ENCODE measurements at places on chromosomes 11 and 22.

GRCh38 chr22:46607483-46608114 lies 12.6 kb upstream of the GRAMD4 start:
- DNase-seq = no peak

GRCh38 chr11:70205049-70205725 lies 2.1 kb downstream of the FADD start:
- DNase-seq = no peak

- peak; percentile 66 for DNase-seq
These were observed 115.7 kb downstream of the ABTB2 start for GRCh38 chr11:34242037-34242625.

DNA sequence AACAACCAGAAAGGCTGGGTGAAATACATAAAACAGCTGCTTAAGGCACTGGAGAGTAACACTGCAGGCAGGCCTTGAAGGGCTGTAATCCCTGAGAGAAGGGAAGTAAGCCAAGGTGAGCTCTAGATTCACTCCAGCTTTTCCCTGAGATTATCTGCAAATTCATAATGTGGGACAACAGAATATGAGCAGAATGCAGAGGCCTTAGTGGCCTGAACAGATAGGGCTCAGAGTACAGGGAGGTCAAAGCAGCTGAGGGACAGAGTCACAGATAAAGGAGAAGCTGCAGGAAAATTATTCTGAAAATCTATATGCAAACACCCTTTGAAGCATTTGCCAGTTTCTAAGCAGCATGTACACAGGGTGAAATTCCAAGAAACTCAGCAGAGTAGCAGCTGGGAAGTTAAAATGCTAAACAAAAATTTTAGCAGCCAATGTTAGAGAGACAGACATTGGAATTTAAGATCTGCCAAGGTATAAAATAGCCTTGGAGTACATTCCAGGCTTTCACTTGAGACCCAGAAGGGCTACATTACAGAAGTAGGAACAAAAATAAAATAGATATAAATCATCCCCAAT lies 48.1 kb upstream of the CWF19L2 start:
- no peak for DNase-seq

- no peak for DNase-seq
These were observed 104.7 kb upstream of the OR4B1 start for GRCh38 chr11:48111891-48112290.

- DNase-seq = no peak
These were observed 34.6 kb upstream of the BID start for GRCh38 chr22:17808693-17809403.

DNA sequence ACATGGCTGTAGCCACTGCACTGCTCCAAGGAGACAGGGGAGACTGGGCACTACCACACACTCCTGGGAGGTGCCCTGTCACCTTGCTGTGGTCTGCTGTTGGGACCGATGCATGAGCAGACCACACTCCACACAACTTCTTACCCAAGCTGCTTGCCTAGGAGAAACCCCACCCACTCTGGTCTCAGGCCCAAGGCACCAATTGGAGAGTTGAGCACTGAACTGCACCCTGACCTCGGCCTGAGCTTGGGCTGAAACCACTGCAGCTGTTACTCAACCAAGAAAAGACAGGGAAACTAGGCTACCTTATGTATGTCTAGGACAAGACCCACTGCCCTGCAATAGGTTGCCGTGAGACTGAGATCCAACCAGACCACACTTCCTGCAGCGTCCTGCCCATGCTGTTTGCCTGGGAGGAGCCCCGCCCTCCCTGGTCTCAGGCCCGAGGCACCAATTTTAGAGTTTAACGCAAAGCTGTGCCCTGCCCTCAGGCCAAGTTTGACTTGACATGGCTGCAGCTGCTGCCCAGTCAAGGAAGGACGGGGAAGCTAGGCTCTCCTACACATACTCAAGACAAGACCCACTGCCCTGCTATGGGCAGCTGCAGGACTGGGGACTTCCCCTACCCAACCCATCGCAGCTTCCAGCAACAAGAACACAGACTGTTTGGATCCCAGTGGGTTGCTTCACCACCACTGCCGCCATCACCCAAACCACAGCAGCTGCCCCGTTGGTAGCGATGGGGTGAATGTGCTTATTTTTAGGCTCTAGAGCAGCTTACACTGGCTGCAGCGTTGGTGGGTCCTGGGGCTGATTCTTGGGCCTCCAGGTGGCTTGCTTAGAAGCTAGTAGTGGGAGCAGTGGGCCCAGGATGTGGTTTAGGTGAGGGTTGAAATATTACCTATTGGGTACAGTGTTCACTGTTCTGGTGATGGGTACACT lies 66.8 kb downstream of the BRD1 start:
- no peak for DNase-seq
